ENCODE measurements at places on chromosomes 7 and 10. TPM values are rescaled to one million over a fixed set of nuclear protein-coding genes. Genes with fewer than 3 reads are reported as not detected.

DNA sequence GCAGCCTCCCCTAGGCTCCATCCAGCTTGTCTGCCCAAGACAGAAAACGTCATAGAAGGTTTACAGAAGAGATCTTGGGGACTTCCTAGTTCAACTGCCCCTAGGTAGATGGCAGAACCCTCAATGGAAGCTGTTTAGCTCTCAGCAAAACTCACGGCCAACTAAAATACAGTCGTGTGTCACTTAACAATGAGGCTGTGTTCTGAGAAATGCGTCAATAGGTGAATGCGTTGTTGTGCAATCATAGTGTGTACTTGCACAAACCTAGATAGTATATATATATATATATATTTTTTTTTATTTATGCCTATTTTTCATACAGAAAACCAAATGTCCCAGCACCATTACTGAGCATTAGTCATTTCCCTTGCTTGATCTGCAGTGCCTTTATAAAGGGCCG is 100.4 kb upstream of the SH2B2 start:
- ATAC-seq = no peak

- peak; percentile 18 for ATAC-seq
These were observed 38.0 kb downstream of the SNX10 start for GRCh38 chr7:26329520-26330255.

- peak; percentile 80 for ATAC-seq
These were observed 46.2 kb downstream of the SEC61G start for GRCh38 chr7:54712820-54713219.

DNA sequence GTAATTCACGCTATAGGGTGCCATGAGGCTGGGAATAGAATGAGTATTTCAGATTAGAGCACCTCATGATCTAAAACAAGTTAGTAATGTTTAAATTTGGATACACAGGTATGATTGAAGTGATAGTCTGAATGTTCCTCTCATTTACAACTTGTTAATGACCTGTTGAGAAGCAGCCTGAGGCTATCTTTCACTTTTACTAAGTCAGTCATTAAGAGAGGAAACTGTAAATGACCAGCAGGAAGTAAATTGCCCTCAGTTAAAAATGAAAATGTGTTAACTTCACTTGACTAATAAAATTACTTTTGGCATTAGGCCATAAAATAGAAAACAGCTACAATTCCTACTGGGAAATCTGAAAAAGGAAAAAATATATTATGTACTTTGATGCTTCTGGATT is 1042.0 kb downstream of the DNAJB9 start:
- ATAC-seq = no peak

DNA sequence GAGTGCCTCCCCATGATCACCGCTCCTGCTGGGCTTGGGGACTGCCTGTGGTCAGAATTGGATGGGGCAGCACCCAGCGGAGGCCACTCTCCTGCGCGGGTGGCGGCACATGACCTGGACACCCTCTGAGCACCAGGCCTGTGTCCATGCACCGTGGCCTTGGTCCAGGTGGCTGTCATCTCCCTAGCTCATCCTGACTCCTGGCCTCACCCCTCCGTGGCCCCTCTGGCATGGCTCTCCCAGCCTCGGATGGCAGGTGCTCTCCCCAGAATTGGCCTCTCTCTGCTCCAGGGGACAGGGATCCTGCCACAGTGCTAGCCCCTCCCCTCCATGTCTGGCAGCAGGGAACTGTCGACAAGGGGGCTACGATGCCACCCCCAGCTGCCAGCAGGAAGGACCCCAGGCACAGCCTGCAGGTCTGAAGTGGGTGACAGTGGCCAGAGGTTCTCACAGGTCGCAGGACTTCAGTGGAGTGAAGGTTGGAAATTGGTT is 37.2 kb upstream of the BTBD16 start:
- peak; percentile 35 for ATAC-seq

- ATAC-seq = no peak
These were observed 2.1 kb downstream of the GHRHR start for GRCh38 chr7:30965883-30966282.

- ATAC-seq = no peak
These were observed 39.1 kb downstream of the SORBS1 start for GRCh38 chr10:95522117-95522516.

DNA sequence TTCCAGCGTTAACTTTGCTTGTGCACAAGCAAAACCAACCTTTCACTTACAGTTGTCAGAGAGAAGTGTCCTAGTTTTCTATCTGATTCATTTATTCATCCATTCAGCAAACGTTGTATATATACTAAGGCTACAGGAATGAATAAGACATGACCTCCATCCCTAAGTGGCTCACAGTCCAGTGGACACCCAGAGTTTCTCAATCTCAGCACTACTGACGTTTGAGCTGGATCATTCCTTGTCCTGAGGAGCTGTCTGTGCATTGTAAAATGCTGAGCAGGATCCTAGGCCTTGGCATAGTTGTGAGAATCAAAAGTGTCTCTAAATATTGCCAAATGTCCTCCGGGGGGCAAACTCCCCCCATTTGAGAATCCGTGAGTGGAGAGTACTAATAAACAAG is 166.7 kb upstream of the PRKCQ start:
- ATAC-seq = no peak

GRCh38 chr7:19099924-19100323 is 17.5 kb downstream of the TWIST1 start:
- ATAC-seq = no peak

DNA sequence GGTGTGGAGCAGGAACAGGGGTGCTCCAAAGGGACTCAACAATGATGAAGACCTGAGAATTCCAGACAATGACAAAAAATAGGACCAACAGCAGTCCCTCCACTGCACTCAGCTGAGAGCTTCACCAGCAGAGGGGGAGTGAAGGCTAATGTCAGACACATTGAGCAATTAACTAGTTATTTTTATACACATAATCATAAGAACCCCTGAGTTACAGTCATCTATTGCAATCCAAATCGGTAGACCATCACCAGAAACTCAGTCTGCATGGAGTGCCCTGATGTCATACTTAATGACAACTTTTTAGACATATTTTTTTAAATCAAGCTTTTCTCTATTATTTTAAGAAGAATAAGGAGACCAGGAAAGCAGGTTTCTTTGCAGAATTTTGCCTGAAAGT is 30.6 kb upstream of the IKZF1 start:
- ATAC-seq = no peak

DNA sequence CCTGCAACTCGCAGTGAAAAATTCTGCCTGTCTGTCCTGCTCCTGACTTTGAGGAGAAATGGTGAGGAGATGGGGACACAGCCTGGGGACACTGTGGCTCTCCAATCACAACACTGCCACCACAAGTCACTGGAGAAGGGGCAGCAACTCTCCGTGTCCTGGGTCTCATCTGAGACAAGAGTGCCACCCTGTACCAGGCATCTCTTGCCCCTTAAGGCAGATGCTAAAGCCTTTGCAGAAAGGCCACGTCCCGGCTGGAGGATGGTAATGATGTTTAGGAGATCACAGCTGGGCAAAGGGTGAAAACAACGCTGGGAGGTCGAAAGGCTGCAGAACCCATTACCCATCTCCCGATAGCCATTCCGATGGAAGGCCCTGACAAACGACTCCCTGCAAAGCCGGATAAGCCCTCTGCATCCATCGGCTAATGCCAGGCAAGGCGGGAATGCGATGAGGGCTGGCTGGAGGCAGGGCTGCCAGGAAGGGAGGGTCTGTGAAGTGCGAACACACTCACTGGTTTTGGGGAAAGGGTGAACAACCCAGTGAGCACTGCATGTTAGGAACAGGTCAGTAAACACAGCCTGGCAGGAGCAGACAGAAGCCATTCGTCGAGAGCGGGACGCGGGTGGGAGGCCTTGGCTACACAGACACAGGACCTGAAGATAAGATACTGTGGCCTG is 190.8 kb downstream of the ADARB2 start:
- no peak for ATAC-seq

DNA sequence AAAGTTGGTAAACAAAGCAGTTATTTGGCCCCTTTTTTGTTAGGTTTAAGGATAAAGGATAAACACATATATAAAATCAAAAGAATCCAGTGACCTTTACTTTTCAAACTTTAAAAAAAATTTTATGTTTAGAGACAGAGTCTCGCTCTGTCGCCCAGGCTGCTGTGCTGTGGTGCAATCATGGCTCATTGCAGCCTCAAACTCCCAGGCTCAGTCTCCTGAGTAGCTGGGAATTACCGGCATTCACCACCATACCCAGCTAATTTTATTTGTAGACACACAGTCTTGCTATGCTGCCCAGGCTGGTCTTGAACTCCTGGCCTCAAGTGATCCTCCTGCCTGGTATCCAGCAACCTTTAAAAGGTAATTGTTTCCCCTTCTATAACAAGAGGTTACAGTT is 31.3 kb downstream of the GNA12 start:
- no peak for ATAC-seq

- ATAC-seq = peak; percentile 90
These were observed 70.3 kb upstream of the MXI1 start for GRCh38 chr10:110137142-110137545.

- no peak for ATAC-seq
These were observed 47.0 kb downstream of the GRK5 start for GRCh38 chr10:119254335-119254734.

GRCh38 chr10:50316695-50317648 is 65.7 kb upstream of the ASAH2 start:
- no peak for ATAC-seq

GRCh38 chr10:87734987-87735827 is 75.5 kb downstream of the PAPSS2 start:
- peak; percentile 50 for ATAC-seq

DNA sequence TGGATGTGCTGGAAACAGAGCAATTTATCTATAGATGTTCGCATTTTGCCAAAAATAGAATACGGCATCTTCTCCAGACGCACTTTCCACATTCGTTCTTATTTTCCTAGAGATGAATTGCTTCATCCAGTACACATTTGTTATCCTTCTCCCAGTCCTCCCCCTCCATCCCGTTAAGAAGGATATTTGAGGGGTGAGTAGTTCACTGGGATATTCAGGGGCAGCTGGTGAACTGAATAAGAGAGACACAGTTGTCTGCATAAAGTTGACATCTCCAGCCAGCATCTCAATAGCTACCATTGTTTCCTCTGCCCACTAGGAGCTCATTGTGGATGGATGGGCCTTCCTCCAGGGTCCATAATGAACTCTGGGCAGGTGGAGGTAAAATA is 456.8 kb upstream of the NRP1 start:
- ATAC-seq = no peak

DNA sequence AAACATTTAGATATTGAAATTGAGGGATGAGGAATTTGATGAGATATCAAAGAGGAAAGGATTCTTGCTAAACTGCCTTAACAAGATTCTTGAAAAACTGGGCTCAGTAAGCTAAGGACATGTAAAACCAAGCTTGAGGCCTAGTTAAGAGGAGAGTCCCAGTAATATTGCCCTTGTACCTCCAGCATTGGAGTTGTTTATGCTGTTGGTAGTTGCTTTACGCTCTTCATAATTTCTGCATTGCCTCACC is 156.1 kb upstream of the TRIM24 start:
- ATAC-seq = no peak

- ATAC-seq = no peak
These were observed 18.7 kb downstream of the KCNK18 start for GRCh38 chr10:117216028-117216427.

DNA sequence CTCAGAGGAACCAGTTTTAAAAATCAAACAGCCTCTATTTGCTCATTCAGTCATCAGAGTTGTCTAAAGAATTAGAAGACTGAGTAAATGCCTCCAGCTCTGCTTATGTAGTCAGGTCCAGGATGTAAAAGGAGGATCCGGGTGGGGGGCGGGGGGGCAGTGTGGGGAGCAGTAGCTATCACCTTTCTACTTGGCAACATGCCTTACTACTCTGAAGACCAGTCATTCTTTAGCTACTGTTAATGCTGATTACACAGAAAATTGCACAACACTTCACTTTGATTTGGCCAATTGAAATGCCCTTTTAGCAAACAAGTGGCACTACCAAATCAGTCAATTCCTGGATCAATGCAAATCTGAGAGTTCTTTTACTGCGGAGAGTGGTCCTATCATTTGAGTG is 164.2 kb downstream of the NXPH1 start:
- ATAC-seq = no peak

- ATAC-seq = peak; percentile 52
These were observed 39.4 kb upstream of the AGK start for GRCh38 chr7:141511676-141512396.

DNA sequence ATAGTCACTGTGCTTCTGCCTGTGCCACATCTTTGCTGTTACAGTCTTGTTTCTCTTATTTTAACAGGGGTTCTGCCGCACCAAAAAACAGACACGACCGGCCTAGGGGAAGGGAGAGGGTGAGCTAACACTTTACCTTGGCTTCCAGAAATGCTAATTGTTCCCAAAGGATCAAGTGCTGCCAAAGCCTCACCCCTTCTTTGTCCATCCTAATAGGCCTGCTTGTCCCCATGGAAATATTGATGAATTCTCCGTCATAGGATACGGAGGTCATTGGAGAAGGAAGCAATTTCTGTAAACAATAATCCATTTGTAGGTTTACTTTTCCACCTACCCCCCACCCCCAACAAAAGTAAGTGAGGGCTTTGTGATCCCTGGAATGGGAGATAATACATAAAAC is 567.3 kb downstream of the KCNMA1 start:
- ATAC-seq = no peak

GRCh38 chr10:132036153-132036886 is 29.4 kb upstream of the JAKMIP3 start:
- ATAC-seq = peak; percentile 51

- no peak for ATAC-seq
These were observed 15.5 kb downstream of the CAMK2G start for GRCh38 chr10:73858750-73859427.

DNA sequence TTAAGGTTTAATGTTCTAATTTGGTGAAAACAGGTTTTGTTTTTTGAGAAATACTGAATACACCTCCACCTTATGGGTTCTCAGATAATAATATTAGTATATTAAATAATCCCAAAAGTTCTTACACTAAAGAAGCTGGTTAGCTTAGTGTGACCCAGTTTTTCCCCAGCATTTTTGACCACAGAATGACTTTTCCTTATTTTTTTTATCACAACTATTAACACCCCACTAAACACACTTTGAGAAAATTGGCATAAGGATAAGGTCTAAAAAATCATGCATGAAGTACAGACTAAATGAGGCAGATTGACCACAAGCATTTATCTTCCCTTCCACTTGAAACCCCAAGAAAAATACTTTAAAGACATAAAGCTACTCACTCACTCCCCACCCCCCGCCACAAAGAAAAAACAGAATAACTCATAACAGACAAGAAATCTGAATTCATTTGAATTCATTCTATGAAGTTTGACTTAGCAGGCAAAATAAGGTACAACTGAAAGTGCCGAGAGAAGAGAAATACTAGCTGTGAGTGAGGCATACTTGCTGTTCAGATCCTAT is 49.7 kb upstream of the WNT16 start:
- no peak for ATAC-seq

The DEPP1 gene
- total RNA-seq = 3.3 TPM

The CNNM1 gene
- 0.36 TPM for total RNA-seq

The ZNF503 gene
- 18.8 TPM for total RNA-seq

The ZNF467 gene
- total RNA-seq = 3.6 TPM

The HOXA2 gene
- total RNA-seq = 1.1 TPM

The LMTK2 gene
- total RNA-seq = 17.5 TPM

The ELFN1 gene
- 0.68 TPM for total RNA-seq
